ENCODE measurements at places on chromosomes 5 and 9.

DNA sequence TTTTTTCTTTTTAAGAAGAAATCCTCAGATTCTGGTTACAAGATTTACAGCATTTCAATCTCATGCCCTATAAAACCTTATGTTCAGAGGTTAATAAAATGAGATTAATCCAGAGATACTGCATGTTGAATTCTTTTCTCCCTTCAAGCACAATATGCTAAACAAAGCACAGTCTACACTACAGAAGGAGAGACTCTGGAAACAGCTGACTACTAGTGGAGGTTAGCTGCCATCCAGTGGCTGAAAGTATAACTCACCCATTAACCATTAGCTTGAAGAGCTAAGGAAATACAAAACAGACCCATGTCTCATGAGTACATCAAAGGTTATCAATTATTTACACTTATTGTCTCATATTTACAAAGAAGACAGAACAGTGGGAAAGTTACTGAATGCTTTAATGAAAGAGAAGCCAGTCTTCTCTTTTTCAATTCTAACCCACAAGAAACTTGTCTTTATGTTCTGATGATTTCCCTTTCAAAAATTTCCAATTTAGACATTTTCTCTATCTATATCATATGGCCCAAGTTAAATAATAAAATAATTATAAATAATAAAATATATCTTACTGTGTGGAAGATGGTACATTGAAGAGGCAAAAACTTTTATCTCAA is 12.7 kb upstream of the DNAH5 start:
- DNase-seq = no peak

GRCh38 chr5:72364171-72364570 is 44.0 kb downstream of the PTCD2 start:
- no peak for DNase-seq

GRCh38 chr5:139877129-139877597 is 81.6 kb downstream of the PSD2 start:
- DNase-seq = no peak

DNA sequence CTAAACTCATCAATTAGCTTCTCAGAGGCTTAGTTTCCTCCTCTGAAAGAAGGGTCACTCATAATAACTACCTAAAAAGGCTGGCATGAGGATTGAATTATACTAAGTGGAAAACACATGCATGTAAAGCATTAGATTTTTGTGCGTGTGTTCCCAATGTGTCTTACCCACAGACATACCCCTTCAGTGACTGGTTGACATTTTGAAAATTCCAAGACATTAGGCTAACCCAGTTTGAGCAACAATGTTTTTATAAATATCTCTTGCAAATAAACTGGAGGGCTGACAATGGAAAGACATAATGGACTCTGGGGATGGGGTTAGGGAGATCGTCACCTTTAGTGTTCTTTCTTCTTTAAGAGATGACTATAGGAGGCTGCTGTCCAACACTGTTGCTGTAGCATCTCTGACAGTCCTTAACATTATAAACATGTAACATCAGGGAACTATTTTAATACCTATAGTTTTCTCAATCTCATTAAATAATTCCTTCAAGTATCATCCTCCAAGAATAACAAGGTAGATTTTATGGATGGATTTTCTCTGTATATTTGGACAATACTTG is 24.3 kb downstream of the HMHB1 start:
- no peak for DNase-seq

- no peak for DNase-seq
Observed at GRCh38 chr9:136295542-136296433, 8.1 kb downstream of the CCDC187 start.

GRCh38 chr5:140230373-140230772 is 55.4 kb downstream of the CYSTM1 start:
- DNase-seq = no peak

- DNase-seq = no peak
Observed at GRCh38 chr5:173451651-173452050, 123.4 kb upstream of the STC2 start.
